ENCODE measurements at places on chromosomes 6 and 20.

DNA sequence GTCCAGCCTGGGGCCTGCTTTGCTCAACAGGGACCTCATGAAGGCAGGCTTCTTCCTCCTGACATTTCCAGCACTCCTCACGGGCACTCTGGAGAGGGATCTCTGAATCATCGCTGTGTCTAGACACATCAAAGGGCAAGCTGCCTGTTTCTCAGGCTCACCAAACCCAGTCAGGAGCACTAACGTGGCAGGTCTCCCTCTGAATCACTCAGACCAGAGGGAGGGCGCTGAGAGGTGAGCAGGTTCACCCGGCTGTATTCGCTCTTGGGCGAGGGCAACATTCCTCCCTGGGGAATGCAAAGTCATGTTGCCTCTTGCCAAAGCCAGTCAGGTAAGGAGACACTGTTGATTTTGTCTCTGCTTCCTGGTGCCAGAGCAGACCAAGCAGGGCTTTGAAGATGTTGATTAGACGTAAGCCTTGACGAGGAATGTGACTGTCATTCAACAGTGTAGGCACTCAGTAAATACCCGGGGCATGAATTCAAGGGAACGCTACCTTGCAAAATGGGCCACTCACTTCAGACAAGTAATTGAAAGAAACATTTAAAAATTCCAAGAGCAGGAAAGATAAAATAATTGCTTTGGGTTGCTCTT lies 50.1 kb downstream of the CYP24A1 start:
- H3K27ac ChIP-seq: no peak overlapping the region
- no peaks in the 10 kb centered on the region for H3K36me3 ChIP-seq
- H3K27me3 ChIP-seq: no peaks in the 10 kb centered on the region
- H3K4me1 ChIP-seq: no peaks in the 10 kb centered on the region
- DNase-seq: no peak

GRCh38 chr6:4948781-4949450 lies 54.9 kb downstream of the RPP40 start:
- no peaks in the 10 kb centered on the region for H3K4me1 ChIP-seq
- peaks cover 29% of the 10 kb centered on the region for H3K36me3 ChIP-seq
- no peaks in the 10 kb centered on the region for H3K27me3 ChIP-seq
- peak; percentile 15 for DNase-seq
- no peak overlapping the region for H3K27ac ChIP-seq

GRCh38 chr6:147158881-147159280 lies 45.3 kb upstream of the STXBP5 start:
- no peaks in the 10 kb centered on the region for H3K27me3 ChIP-seq
- H3K4me1 ChIP-seq: no peaks in the 10 kb centered on the region
- no peaks in the 10 kb centered on the region for H3K36me3 ChIP-seq
- H3K27ac ChIP-seq: no peak overlapping the region
- DNase-seq: no peak

GRCh38 chr20:32586291-32586690 lies 1.2 kb upstream of the NOL4L start:
- DNase-seq: no peak
- peaks cover 30% of the 10 kb centered on the region for H3K4me1 ChIP-seq
- no peaks in the 10 kb centered on the region for H3K36me3 ChIP-seq
- H3K27ac ChIP-seq: no peak overlapping the region
- no peaks in the 10 kb centered on the region for H3K27me3 ChIP-seq

DNA sequence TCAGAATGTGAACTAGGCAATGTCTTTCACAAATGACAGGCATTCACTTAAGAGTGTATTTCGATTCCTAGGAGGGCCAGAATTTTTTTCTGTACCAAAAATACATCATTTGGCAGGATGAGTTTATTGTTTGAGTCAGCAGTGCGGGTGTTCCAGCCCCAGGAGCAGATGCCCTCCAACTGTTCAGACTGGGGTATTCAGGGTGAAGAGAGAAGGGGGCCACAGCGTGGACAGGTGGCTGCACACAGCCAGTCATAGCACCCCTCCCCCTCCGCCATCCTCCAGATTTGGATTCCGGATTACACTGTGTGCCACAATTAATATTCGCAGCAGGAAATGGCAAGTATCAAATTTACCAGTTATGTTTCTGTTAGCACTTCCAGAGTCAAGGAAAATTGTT lies 38.6 kb downstream of the RIPOR2 start:
- no peaks in the 10 kb centered on the region for H3K27me3 ChIP-seq
- no peak overlapping the region for H3K27ac ChIP-seq
- peaks cover 79% of the 10 kb centered on the region for H3K4me1 ChIP-seq
- no peak for DNase-seq
- H3K36me3 ChIP-seq: peaks cover 11% of the 10 kb centered on the region

DNA sequence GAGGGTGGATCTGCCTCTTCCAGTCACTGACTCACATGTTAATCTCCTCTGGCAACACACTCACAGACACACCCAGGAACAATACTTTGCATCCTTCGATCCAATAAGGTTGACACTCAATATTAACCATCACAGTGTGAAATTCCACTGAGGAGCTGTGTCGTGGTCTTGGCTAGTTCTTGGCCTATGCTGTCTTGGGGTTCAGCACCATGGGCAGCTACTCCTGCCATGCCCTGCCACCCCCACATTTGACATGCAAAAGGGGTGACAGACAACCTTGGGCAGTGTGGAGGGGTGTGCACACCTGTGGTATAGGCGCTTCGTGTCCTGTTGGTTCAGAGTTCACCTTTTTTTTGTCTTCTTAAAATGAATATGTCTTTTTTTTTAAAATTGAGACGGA lies 25.8 kb downstream of the ANKRD6 start:
- no peak overlapping the region for H3K27ac ChIP-seq
- H3K36me3 ChIP-seq: no peaks in the 10 kb centered on the region
- no peak for DNase-seq
- H3K4me3 ChIP-seq: no peak overlapping the region
- no peaks in the 10 kb centered on the region for H3K27me3 ChIP-seq
- H3K4me1 ChIP-seq: no peaks in the 10 kb centered on the region

DNA sequence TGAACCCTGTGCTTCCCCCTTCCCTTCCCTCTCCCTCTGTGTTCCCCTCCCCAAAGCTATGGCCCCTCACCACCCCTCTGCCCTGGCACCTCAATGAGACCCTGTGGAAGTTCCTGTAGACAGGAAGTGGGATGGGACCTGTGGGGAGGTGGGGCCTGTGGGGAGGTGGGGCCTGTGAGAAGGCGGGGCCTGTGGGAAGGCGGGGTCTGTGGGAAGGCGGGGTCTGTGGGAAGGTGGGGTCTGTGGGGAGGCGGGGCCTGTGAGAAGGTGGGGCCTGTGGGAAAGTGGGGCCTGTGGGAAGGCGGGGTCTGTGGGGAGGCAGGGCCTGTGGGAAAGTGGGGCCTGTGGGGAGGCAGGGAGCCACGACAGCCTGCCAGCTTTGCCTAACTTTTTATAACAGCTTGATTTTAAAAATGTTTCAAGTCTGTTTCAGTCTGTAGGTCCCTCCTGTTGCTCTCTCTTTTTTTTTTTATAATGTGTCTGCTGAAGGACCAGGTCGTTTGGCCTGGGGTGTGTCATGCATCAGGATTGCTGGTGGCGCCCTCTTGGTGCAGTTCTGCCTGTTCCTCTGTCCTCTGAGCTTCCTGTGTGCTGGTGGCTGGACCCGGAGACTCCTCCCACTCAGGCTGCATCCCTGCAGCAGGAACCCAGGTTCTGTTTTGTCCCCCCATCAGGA lies 70.5 kb upstream of the SLCO4A1 start:
- H3K4me1 ChIP-seq: no peaks in the 10 kb centered on the region
- no peak overlapping the region for H3K4me3 ChIP-seq
- DNase-seq: no peak
- H3K27ac ChIP-seq: no peak overlapping the region
- H3K36me3 ChIP-seq: no peaks in the 10 kb centered on the region

DNA sequence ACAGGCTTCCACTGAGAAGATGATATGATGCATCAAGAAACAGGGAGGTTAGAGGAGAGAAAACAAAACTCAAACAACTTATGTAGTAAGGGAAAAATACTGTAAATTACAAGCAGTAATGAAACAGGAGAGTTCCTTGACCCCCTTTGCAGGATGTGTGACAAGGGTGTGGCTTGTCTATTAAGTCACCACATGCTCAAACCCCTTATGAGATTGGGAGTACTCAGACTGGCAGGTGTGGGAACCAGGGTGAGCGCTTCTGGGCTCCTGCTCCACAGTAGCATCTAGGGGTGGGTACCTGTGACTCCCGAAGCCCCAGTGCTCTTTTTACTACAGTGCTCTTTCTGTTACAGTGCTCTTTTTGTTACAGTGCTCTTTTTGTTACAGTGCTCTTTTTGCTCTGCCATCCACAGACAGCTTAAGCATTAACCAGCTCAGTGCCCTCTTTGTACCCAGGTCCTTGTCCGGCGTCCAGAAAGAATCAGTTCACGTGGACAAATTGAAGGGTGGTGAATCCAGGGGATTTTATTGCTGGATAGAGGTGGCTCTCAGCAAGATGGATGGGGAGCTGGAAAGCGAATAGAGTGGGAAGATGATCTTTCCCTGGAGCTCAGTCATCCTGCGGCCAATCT lies 28.7 kb downstream of the OLIG3 start:
- H3K36me3 ChIP-seq: no peaks in the 10 kb centered on the region
- H3K4me3 ChIP-seq: no peak overlapping the region
- H3K27ac ChIP-seq: no peak overlapping the region

DNA sequence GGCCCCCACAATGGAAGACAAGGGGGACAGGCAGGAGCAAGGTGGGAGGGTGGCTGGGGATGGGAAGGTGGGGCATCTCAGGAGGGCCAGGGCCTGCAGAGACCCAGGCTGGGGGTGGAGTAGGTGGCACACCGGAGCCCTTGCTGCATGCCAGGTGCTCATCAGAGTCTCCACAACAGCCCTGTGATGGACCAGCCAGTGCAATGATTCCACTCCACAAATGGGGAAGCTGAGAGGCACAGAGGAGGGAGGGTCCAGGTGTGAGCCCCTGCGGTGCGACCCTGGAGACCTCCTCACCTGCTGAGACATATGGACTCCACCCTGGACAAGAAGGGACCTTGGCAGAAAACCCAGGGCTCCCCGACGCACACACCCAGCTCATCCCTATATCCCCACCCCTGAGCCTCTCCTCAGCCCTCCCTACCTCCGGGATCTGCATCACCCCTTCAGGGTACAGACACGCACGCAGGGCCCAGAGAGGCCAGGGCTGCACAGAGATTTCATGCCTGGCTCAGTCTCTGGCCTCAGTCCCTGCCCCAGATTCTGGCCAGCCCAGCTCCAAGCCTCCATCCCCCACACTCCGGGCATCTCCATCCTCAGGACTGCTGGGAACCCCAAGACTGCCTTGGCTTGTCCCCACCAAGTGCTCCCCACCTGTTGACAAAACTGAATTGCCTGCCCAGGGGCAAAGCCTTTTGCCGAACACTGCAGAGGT lies 7.1 kb upstream of the GRM4 start:
- no peaks in the 10 kb centered on the region for H3K36me3 ChIP-seq
- H3K27ac ChIP-seq: no peak overlapping the region
- peaks cover 32% of the 10 kb centered on the region for H3K27me3 ChIP-seq
- H3K4me3 ChIP-seq: no peak overlapping the region

DNA sequence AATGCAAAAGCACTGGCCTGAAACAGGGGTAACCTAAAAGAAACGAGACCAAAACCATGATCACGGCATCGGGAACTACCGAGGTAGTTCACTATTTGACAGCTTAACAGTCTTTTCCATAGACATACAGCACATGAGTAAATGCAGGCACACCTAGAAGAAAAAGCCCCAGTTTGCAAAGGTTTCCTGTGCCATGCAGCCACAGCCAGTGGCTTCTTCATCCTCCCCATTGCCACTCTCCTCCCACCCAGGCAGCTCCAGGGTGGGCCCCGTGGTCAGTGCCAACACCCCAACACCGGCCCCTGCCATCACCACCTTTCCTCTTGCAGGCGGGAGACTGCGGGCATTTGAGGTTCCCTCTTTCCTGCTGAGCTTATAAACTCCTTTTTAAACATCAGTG lies 115.4 kb downstream of the SLC23A2 start:
- no peaks in the 10 kb centered on the region for H3K27me3 ChIP-seq
- no peaks in the 10 kb centered on the region for H3K4me1 ChIP-seq
- H3K27ac ChIP-seq: no peak overlapping the region
- no peak for DNase-seq

DNA sequence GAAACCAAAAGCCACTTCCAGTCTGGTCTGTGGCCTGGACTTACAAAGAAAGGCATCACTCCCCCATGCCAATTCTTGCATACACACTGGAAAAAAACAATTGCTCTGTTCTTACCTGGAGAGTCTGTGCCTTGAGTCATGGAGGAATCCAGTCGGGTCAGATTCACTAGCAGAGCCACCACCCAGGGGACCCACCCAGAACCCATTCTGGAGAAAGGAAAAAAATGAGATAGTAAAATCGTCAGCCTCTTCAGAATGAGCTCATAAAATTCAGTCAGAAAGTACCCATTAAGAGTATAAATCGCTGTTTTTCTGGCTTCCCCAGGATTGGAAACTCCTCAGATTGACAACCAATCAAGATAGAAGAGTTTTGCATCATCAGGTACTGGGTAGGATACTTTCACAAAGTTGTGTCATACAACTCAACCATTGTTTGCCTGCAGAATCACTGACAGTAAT lies at the start of gene HLA-DOB:
Gene HLA-DOB, minus strand, starts transcription at position 257 of the 459 bp plus-strand sequence. Its CDS starts 51 bp downstream, at position 206.
- no peaks in the 10 kb centered on the region for H3K27me3 ChIP-seq
- no peaks in the 10 kb centered on the region for H3K36me3 ChIP-seq
- no peak for DNase-seq
- H3K27ac ChIP-seq: no peak within 1 kb of the TSS
- H3K4me3 ChIP-seq: no peak within 1 kb of the TSS

GRCh38 chr20:2093883-2094282 lies 7.7 kb upstream of the STK35 start:
- no peak for DNase-seq
- no peak overlapping the region for H3K27ac ChIP-seq
- peaks cover 42% of the 10 kb centered on the region for H3K27me3 ChIP-seq
- H3K36me3 ChIP-seq: no peaks in the 10 kb centered on the region

DNA sequence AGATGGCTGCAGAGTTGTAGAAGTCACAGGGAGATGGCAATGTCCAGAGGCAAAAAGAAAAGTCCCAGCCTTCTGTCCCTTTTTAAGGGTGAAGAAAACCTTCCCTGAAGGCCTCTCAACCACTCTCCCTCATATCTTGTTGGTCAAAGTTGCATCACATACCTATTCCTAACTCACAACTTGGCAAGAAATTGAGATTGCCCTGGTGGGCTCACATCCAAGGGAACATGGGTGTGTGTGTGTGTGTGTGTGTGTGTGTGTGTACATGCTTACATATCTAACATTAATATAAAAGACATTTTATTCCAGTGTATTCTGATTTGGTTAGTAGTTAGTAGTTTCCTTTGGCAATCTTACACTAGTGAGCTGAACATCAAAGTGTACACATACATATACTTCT lies 144.3 kb upstream of the SALL4 start:
- no peaks in the 10 kb centered on the region for H3K27me3 ChIP-seq
- DNase-seq: no peak
- no peak overlapping the region for H3K27ac ChIP-seq
- H3K4me1 ChIP-seq: no peaks in the 10 kb centered on the region
- no peak overlapping the region for H3K4me3 ChIP-seq

DNA sequence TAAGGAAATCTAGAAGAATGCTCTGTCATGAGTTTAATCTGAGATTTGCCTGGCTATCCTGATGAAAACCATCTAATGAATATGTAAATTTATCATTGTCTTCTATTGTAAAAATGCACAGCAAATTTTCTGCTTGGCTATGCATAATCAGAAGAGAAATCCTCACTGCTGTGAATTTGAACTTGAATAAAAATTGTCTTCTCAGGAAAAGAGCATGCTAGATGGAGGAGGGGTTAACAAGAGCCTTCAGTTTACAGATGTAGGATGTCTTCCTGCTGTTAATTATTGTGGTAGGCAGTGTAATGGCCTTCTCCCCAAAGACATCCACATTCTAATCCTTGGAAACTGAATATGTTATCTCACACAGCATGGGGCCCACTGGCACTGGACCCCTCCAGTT lies 45.8 kb downstream of the ANKEF1 start:
- H3K36me3 ChIP-seq: no peaks in the 10 kb centered on the region
- DNase-seq: no peak
- H3K27me3 ChIP-seq: no peaks in the 10 kb centered on the region
- H3K27ac ChIP-seq: no peak overlapping the region
- no peak overlapping the region for H3K4me3 ChIP-seq

- no peak overlapping the region for H3K4me3 ChIP-seq
- no peak overlapping the region for H3K27ac ChIP-seq
- DNase-seq: no peak
These were observed 14.7 kb upstream of the PLCB4 start for GRCh38 chr20:9054176-9054575.
